Trophoblast cell (in vitro differentiated cells and primary cell): ENCODE measurements at places on chromosomes 3 and 15.

DNA sequence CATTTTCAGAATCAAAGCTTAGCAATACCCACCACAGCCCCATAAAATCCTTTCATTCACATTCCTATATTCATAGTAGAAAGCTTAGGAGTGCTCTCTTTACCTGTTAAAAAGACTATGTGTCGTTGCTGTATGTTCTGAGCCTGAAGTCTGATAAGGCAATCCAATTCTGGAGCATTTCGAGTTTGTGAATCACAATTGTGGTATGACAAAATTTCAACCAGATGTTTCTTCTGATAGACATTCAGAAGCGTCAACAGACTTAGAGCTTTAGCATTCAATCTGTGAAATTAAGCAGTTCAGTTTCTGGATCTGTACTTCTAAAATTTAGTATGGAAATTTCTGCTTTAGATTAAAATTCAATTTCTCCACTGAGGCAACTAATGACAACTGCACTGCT, 58.3 kb downstream of the TASOR start:
- peak; percentile 32 for DNase-seq

- no peak for DNase-seq
Observed at GRCh38 chr3:111531446-111531845, 10.6 kb upstream of the CD96 start.

- no peak for DNase-seq
Observed at GRCh38 chr3:183943739-183944138, 59.1 kb upstream of the PARL start.

- DNase-seq, result peak; percentile 61
Observed at GRCh38 chr3:184636741-184637316, 75.0 kb downstream of the MAGEF1 start.

DNA sequence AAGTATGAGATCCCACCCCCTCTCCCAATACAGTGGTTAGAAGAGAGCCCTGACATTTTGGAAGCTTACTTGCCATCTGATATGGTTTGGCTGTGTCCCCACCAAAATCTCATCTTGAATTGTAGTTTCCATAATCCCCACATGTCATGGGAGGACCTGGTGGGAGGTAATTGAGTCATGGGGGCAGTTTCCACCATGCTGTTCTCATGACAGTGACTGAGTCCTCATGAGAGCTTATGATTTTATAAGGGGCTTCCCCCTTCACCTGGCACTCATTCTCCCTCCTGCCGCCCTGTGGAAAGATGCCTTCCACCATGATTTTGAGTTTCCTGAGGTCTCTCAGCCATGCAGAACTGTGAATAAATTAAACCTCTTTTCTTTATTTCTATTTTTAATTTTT, 28.8 kb upstream of the HES1 start:
- DNase-seq, result no peak

DNA sequence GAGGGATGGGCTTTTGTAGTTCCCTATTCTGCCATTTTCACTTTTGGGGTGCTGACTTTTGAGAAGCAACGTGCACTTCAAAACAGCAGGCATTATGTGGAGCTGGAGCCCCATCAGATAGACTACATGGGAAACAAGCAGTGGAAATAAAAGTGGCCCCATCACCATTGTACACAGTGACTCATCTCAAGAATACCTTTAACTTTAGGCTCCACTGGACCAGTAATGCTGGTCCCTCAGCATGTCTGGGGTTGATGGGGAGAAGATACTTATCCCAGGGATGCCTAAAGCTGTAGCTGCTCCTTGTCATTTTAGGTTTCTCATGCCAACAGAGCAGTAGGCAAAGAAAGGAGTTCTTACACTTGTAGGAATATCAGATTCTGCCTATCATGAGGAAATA, 45.0 kb downstream of the LSM3 start:
- DNase-seq, result no peak

DNA sequence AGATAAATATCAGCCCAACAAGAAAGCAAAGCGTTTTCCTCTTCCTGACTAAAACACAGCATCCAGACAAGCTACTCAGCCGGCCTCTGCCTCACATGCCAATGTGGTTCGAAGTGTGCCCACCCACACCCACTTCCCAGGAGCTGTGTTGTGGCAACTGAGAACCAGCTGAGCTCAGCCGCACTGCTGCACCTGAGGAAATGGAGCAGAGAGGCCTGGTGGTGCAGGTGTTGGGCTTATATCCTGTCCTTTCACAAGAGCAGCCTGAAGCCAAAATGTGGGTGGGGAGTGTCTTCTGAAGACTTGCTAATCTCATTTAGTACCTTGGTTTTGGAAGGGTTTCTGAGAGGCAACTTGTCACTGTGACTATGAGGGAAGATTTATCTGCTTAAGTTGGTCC, 23.0 kb upstream of the RETNLB start:
- DNase-seq, result no peak
